ENCODE measurements at places on chromosomes 5 and 9.

DNA sequence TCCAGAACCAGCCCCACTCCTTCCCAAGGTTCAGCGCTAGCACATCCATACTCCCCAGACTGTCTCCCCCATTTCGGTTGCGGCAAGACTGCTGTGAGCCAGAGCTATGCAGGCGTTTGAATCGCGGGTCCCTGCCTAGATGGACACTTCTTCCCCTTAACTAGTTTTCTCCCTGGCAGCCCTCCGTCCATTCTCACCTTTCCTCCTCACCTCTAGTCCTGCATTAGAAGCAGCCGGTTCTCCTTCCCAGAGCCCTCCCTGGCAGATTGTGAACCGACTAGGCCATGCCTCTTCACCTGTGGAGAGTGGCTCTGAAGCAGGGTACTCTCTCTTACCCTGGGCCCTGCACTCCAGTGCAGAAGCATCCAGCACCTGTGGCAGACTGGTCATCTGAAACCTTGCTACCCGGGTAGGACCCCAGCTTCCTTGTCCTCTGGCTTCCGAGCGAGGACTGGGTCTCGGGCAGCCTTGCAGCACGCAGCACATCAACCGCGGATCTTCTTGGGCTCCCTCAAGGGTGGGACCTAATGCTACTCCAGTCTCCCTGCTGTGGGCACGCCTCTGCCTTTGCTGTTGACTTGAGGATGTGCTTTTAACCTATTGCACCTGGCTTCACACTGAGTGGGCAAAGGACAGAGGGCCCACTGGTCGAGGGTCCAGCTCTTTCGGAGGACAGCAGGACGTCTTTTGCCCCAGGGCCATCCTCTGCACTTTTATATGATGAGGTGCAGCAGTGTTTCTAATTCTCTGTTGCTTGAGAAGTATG, 183.6 kb downstream of the AOPEP start:
- no peak for DNase-seq

- DNase-seq, result no peak
Observed at GRCh38 chr5:16548115-16548514, 68.7 kb downstream of the RETREG1 start.

DNA sequence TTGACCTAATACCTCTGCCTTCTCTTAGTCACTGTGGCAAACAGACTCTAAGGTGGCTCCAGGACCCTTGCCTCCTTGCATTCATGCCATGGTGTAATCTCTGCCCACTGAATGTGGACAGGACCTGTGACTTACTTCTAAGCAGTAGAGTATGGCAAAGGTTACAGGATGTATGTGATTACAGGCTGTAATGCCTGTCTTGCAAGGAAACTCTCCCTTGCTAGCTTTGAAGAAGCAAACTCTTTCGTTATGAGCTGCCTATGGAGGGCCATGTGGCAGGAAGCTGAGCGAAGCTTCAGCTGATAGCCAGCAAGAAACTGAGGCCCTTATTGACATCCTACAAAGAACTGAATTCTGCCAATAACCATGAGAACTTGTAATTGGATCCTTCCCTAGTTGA, 103.3 kb upstream of the HMHB1 start:
- no peak for DNase-seq

DNA sequence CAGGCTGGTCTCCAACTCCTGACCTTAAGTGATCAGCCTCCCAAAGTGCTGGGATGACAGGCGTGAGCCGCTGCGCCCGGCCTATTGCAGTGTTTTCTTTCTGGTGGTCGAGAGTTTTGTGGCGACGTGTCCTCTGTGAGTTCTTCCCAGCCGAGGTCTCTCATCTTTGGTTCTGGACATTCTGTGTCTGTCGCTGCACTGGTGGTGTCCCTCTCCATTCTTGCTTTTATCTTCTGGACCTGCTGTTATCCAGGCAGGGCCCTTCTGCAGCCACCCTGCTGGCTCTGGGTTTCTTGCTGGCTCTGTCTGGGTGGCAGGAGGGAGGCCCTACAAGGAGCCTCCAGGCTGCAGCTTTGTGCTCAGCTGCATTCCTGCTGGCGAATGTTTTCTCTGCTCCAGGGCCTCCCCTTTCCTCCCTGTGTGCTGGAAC, 49.1 kb upstream of the EXOC3 start:
- DNase-seq, result no peak

DNA sequence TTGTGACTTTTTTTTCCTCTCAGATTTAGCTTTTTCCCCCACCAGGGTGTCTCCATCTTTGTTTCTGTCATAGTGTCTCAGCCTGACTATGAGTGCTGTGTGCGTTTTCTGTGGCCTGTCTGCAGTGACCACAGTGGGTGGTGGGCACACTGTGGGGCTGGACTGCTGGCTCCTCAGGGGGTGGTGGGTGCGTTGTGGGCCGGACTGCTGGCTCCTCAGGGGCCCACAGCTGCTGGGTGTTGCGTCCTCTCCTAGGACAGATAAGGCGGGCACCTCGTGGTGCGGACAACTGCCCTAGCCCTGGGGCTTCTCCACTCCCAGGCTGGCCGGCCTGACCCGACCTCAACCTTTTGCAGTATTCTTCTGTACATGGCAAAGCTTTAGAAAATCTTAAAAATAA, 100.4 kb downstream of the EHMT1 start:
- DNase-seq, result no peak

Measured in activated CD8-positive, alpha-beta T cell treated with anti-CD3 and anti-CD28 coated beads for 36 hours (primary cell).